T-cell (primary cell): ENCODE measurements at places on chromosomes 2 and 18.

GRCh38 chr2:235378944-235379343 lies 114.9 kb upstream of the AGAP1 start:
- no peak for DNase-seq

DNA sequence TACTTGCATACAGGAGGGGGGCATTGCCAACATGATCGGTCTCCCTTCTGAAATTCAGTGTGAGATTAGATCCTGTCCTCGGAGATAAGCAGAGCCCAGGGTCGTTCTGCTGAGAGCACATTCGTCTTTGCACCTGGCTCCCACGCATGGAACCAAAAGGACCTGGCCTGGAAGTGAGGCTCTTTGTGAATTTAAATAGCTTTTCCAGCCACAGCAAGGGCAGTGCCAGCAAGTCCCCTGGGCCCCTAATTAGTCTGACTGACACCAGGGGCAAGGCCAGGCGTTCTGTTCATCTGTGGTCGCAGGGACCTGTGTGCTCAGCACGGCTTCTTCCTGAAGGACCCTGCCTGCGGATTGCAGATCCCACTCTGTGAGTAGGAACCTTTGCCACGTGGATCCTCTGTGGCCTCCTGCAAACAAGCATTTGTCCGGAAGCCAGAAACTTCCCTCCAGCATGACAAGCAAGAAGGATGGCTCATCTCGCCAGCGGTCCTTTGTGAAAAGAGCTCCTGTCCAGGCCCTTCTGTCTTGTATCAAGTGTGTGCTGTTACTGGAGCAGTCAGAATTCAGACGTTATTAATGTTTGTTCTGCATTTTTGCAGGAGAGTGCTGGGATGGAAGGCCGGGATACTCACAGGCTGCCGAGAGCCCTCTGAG lies 128.7 kb downstream of the TPO start:
- no peak for DNase-seq

DNA sequence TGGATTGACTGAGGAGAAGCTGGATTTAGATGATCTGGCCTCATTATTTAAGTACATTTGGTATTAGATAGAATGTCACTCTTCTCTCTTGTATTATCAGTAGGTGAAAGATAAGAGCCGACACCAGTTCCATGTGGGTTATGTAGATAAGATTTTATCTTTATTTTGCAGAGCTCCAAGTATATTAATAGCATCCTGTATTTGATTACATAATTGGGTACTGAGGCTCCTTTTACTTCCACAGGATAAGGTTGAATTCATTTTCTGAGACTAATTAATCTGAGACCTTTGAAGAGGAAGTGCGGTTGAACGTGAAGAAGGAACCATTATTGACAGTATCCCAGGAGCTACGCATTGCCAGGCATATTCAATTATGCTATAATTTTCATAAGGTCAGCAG lies 32.8 kb upstream of the CD226 start:
- DNase-seq: no peak

GRCh38 chr2:138712212-138712979 lies 67.8 kb downstream of the NXPH2 start:
- no peak for DNase-seq

GRCh38 chr18:63850020-63850419 lies 37.5 kb upstream of the SERPINB2 start:
- DNase-seq: no peak

GRCh38 chr2:172856606-172857005 lies 121.0 kb downstream of the RAPGEF4 start:
- no peak for DNase-seq

DNA sequence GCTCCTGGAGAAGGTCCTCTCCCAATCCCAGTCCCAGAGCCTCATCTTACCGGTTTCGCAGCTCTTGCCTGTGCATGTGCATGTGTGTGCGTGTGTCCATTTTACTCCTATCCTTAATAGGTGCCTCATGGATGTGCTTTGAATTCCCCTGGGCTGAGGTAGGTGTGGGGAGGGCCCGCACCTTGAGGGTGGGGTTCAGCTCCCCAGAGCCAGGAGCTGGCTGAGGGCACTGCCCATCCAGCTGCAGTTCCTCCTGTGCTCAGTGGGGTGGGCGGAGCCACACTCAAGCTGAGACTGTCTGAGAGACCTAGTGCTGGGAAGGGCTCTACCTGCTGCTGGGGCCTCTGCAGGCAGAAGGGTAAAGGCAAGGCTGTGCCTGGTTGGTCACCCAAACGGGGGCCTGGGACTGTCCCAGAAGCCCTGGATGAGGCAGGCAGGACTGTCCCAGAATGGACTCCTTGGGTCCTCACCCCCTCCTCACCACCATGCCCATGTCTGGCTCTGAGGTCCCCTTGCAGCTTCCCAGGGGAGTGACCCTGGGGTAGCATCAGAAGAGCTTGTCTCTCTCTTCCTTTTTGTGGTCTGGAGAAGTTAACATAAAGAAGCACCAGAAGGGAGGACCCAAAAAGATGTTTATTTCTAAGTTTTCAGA lies 8.9 kb downstream of the GDF7 start:
- DNase-seq: no peak

DNA sequence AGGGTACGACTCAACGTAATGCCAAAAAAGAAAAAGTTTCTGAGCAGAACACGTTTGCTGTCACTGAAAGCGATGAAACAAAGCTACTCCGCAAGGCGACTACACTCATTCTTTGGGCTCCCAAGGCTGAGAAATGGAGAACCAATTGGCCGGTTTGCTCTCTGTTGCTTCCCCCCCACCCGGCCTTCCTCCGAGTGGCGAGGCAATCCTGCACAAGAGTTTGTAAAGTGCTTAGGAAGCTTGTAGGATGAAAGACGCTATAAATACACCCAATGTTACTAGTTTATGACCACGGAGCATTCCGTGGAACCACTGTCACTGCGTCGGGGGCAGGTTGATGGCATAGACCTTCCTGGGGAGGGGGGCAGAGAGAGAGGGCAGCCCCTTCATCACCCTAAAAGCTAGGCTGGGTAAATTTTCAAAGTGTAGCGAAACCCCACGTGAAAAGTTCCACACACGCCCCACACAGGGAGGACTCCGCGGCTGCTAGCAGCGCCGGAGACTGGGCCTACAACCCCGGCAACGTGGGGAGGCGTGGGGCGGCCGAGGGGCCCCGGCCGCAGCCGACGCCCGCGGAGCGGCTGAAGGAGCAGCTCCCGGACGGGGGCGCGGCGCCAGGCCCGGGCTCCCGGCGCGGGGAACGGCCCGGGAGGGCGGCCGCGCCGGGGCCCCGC lies 915 bp downstream of the CUL3 start:
- DNase-seq: peak; percentile 17

DNA sequence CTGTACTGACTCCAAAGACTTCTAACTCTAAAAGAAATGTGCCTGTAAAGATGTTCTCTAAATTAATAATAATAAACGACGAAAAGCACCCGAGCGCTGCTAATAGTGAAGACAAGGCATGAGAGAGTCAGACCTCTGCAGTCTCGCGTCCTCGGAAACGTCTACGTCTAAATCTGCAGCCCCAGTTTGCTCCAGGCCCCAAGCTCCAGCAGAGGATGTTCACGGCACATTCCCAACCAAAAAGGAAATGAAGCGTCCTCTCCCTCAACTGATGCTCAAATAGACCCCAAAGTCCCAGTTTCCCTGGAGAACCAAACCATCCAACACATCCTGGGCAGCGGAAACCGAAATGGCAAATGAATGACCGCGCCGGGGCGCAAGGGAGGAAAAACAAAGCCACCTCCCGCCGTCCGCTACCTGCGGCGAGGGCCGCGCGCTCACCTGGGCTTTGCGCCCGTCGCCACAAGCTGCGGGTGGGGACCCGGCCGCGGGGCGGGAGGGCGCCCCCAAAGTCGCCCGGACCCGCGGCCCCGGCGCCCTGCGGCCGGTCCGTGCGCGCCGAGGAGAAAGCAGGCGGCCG lies 47.1 kb upstream of the CCDC150 start:
- DNase-seq: no peak

GRCh38 chr18:25164848-25165811 lies 186.8 kb downstream of the ZNF521 start:
- no peak for DNase-seq

- DNase-seq: no peak
These were observed at the start of gene CGREF1 for GRCh38 chr2:27118525-27119329. TSS of gene CGREF1 (minus strand) at chr2:27119128. CDS start at chr2:27104366, 14,762 bp downstream.

GRCh38 chr18:46073474-46074331 lies 1.6 kb upstream of the PSTPIP2 start:
- DNase-seq: peak; percentile 29

DNA sequence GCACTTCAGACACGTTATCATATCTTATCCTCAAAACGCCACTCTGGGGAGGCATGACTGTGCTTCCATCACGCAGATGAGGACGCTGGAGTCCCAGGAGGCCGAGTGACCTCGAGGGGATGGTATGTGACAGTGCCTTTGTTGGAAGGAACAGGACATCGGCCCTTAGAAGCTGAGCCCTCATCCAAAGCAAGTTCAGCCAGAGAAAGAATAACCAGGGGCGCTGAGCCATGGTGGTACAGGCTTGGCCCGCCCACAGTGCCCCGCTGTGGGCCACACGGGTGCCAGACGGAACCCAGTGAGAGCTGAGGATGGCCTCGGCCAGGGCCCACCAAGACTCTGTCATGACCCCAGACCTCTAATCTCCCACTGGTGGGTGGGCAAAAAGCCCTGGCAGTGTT lies 31.3 kb downstream of the HS1BP3 start:
- no peak for DNase-seq

DNA sequence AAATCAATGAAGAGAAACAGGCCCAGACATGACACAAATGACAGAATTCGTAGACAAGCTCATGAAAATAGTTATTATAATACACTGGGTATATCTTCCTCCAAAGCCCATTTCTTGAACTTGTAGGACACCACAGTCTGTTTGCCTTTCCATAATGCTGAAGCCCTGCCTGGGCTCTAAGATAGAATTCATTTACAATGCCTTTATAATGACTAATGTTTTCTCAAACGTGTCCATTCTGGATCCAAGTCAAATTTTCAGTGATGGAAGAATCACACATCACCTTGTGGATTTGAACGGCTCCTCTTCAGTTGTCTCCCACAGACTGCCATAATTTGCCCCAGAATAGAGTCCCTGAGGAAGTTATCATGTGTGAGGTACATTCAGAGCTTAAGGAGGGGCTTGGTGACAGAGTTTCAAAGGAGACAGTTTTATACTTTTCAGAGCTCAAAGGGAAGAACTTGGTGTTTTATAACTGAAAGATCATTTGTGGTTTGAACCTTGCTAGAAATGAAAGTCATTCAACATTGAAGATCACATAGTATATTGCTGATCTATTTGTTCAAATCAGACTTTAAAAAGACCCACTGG lies 38.2 kb downstream of the CASP8 start:
- DNase-seq: no peak

- DNase-seq: no peak
These were observed 5.9 kb upstream of the ATP5MC3 start for GRCh38 chr2:175187378-175187777.
